ENCODE measurements at places on chromosomes 3 and 15.
A peak's percentile ranks its signal among the peaks of the same experiment; 100 is the strongest.

GRCh38 chr3:50509715-50510114 is 6.3 kb upstream of the CACNA2D2 start:
- DNase-seq, result no peak

DNA sequence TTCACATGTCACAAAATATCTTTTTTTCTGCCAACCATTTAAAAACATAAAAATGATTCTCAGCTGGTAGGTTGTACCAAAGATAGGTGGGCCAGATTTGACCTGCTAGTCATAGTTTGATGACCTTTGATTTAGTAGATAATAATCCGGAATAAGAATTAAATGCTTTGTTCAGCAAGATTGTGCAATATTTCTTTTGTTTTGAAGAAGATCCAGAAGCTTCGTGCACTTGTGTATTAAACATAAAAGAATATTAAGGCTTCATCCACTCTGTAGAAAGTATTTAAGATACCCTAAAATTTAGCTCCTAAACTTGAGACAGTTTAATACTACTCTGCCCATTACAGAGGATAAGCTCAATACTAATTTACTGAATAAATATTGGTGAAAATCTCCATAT is 258.4 kb downstream of the ADAMTSL3 start:
- no peak for DNase-seq

- no peak for DNase-seq
These were observed 437 bp downstream of the MKRN2OS start for GRCh38 chr3:12544652-12545472.

DNA sequence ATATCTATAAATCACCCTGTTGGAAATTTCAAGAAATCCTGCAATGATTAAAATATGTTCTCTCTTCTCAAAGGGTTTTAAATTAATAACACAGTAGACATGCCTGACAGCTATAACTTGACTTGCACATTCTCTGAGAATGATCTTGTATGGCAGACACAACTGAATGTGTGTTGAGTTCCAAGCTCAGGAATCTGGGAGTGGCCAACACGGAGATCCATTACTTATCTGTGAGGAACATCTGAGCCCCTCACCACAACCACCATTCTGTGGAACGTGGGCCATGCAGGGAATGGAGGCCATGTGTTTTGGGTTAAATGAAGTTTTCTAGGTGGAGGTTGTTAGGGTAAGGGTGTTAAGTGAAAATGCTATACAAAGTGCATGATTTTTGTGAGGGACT is 105.3 kb upstream of the CHMP2B start:
- no peak for DNase-seq

DNA sequence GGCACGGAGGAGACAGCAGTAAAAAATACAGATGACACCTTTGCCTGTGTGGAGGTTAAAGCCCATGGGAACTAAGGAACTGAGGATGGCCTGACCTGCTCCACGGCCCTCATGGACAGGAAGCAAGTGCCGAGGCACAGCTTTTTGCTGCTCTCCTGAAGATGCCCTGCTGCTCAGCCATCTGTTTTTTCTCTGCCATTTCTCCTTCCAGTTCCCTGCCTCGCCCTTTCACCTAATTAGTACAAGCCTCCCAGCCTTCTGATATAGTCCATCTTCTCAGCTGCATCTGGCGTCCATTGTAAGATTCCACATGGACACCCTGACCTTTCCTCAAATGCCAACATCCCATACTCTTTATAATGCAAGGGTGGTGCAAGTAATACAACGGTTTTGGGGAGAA is 11.8 kb upstream of the CXCR6 start:
- DNase-seq, result no peak

DNA sequence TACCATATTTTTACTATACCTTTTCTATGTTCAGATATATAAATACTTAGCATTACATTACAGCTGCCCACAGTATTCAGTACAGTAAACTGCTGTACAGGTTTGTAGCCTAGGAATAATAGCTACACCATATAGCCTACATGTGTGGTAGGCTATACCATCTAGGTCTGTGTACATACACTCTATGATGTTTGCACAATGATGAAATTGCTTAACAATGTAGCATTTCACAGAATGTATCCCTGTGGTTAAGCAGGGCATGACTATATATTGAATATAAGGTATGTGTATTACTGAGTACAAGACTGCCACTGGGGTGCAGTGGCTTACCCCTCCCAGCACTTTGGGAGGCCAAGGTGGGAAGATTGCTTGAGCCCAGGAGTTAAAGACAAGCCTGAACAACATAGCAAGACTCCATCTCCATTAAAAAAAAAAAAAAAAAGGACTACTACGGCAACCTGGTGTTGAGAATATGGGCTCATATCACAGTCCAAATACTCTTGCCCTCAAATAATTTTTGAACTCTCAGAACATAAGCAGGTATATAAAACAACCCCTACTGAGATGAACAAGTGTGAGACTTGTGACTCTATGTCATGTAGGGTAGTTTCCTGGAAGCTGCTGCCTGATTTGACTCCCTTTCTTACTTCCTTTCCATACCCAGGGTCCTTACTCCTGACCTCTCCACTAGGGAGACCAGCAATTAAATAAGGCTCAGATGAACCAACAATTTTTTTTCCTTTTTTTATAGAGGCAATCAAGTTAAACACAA is 4.8 kb downstream of the PPP1R14D start:
- no peak for DNase-seq

GRCh38 chr15:83292317-83292716 is 7.9 kb upstream of the BNC1 start:
- no peak for DNase-seq

- peak; percentile 11 for DNase-seq
These were observed at the start of gene IGF2BP2 for GRCh38 chr3:185825006-185825638. Gene IGF2BP2, minus strand, starts transcription at chr3:185825042. Its CDS starts 82 bp downstream, at chr3:185824960.

DNA sequence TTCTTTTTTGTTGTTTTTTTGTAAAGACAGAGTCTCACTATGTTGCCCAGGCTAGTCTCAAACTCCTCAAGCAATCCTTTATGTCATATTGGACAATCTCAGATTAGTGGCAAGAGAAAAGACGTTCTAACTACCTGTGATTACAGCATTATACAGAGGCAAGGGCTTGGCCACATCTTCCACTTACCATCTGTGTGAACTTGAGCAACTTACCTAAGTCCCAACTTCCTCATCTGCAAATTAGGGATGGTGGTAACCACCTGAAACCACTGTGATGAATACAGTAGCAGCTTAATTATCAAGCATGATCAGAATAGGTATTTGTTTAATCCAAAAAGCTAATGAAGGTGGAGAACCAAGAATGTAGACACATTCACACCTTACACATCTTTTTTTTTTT is 16.1 kb downstream of the LRRC2 start:
- no peak for DNase-seq

DNA sequence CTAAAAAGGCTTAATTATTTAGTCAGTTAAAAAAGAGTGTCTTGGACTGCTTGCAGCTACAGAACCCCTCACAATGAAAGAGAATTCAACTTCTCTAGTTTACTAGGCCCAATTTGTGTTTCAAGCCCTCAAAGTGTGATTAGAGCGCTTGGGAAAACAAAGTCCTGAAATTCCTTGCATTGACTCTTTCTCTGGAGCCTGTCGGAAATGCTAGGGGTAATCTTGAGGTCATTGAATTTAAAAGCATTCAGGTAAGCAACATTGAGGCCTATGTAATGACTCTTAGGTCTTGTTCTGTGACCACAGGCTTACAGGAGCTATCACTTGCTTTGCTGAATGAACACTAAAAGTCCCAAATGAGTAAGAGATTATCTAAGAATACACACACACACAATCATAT is 186.0 kb downstream of the NLGN1 start:
- no peak for DNase-seq

DNA sequence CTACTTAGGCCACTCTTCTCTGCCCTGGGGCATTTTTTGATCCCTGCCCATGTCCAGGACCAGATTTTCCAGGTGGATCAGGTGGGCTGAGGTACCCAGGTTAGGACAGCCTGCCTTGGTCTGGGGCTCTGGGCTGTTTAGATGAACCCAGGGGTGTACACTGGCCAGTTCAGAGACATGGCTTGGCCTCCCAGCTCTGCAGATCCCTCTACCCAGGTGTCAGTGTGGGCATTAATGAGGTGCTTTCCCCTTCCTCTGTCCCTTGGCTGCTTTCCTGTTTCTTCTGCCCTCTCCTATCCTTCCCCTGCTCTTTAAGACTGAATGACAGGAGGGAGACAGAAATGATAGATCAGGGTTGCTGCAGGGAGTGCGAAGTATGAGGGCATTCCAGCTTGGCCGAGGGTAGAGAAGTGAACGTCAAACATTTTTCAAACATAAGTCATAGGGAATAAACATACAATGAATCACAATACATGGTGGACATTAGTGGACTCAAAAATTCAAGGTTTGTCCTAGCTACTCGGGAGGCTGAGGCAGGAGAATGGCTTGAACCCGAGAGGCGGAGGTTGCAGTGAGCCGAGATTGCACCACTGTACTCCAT is 30.5 kb downstream of the RTP1 start:
- DNase-seq, result no peak

- no peak for DNase-seq
These were observed 854 bp upstream of the NPTN start for GRCh38 chr15:73633991-73634495.

- no peak for DNase-seq
These were observed 31.3 kb downstream of the RPN1 start for GRCh38 chr3:128619146-128619890.

All from activated CD4-positive, CD25-positive, alpha-beta regulatory T cell (primary cell).